ENCODE measurements at places on chromosomes 6 and 20.

GRCh38 chr6:137043710-137044365 is 927 bp downstream of the IL20RA start:
- DNase-seq = no peak

- DNase-seq = no peak
Measured at GRCh38 chr20:1888796-1889463, 6.3 kb upstream of the SIRPA start.

DNA sequence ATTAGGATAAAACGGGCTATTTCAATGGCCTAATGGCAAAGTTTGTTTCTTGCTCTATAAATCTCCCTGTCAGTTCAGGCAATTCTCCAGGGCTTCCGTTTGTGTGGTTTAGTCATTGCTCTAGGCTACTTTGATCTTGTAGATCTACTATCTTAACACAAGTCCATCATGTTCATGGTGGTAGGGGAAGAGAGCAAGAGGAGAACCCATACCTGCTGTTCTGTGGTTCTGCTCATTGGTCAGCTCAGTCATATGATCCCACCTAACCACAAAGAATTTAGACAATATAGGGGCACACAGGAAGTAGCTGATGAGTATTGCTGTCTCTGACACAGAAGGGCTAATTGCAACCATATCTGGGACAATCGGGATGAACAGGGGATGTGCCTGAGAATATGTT is 4.9 kb upstream of the DEK start:
- DNase-seq = no peak

GRCh38 chr6:146312608-146313007 is 231.0 kb upstream of the RAB32 start:
- DNase-seq = no peak

GRCh38 chr20:18811904-18812303 is 1.7 kb upstream of the SCP2D1 start:
- no peak for DNase-seq

DNA sequence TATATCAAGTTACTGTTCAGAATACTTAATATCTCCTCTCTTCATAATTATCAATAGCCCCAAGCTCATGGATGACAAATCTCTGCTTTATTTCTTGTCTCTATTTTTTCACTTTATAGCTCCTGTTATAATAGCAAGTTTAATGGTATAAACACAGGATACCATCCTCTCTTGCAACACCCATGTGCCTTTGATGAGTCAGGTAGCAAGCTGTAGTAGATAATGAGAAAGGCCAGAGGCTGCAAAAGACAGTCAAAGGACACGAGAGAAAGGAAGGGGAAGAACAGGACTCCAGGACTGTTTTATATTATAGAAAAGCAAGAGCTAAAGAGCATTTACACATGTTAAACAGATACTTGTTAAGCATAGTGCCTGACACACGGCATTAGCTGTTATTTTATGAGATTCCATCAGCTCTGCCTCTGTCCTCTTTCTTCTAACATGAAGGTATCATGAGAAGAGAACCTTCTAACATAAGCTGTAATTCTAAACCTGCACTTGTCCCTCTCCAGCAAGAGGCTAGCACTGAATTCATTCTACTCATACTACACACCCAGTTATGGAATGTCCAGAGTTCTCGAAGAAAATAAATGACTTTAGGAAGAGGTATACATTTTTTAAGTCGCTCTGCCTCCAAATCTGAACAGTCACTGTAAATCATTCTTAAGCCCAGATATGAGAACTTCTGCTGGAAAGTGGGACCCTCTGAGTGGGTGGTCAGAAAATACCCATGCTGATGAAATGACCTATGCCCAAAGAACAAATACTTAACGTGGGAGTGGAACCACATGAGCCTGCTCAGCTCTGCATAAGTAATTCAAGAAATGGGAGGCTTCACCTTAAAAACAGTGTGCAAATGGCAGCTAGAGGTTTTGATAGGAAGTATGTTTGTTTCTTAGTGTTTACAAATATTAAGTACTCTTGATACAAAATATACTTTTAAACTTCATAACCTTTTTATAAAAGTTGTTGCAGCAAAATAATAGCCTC is 45.0 kb downstream of the NT5E start:
- DNase-seq = no peak

- DNase-seq = no peak
Measured at GRCh38 chr6:161418463-161418945, 144.6 kb upstream of the AGPAT4 start.

- DNase-seq = no peak
Measured at GRCh38 chr20:14892782-14893181, 555.4 kb upstream of the FLRT3 start.

DNA sequence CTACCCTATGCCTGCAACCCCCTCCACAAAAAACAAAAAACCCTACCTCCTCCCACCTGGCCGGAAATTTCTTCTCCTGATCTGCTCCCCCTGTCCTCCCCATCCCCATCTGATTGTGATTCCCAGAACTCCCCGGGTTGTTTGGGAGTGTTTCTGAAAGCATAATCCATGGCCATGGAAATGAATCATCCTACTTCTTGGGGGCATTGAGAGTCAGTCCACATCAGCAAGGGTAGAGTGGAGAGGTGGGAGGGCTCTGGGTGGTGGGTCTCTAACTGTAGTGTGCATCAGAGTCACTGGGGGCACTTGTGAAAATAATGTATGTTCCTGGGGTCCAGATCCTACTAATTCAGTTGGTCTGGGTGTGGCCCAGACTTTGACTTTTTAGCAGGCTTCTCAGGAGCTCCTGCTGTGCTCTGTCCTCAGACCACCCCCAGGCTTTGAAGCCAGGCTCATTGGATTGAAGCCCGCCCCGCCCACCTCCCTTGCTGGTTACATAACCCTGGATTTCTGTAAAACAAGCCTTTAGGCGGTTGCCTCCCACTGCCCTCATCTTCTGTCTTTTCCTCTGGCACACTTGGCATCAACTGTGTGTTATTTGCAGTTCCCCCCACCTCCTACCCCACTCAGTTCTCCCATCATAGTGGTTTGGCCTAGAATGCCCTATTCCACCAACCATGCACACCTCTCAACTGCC is 10.5 kb downstream of the PIGT start:
- DNase-seq = no peak

DNA sequence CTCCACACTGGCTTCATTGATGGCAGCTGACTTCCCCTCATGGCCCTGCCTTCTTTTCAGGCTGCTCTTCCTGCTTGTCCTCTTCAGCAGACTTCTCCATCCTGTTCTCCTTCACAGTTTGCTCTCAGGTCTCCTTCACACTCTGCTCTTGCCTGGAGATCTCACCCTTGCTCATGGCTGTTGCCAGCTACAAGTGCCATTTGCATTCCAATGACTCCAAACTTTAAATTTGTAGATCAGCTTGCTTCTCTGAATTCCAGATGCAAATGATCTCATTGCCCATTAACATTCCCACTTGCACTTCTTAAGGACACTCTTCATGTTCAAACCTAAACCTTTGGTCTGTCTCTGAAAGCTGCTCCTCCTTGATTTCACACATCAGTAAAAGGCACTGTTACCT is 343.0 kb downstream of the QKI start:
- no peak for DNase-seq

DNA sequence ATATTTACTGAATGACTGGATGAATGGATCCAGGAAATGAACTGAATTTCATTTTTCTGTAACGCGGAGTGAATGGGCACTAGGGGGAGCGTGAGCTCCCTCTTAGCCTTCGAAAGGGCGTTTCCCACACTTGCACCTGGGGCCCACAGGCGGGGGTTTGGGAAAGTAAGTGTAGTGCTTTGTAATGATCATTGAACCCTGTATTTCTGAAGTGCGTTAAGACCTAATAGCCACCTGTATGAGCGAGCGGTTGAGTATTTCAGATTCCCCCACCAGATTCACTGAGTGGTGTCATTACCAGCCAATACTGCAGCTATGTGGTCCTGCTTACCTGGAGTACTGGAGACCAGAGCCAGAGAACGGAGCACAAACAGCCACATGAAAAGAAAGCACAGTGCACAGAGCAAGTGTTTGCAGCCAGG is 10.5 kb downstream of the SYTL3 start:
- DNase-seq = no peak

- no peak for DNase-seq
Measured at GRCh38 chr6:97697456-97697855, 414.4 kb upstream of the MMS22L start.

DNA sequence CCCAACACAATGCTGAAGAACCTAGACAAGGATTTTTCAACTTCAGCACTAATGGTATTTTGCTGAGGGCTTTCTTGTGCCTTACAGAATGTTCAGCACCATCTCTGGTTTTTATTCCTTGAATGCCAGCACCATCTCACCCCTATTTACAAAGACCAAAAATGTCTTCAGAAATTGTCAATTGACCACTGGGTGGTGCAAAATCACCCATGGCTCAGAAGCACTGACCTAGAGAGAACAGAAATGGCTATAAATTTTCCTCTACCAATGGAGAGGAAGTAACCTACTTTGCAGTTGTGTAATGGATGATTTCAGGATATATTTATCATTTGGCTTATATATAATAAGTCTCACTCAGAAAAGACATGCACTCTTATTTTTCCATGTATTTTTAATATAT is 431.0 kb upstream of the IRAK1BP1 start:
- DNase-seq = no peak

- DNase-seq = no peak
Measured at GRCh38 chr6:53961679-53962370, 149.4 kb upstream of the MLIP start.

DNA sequence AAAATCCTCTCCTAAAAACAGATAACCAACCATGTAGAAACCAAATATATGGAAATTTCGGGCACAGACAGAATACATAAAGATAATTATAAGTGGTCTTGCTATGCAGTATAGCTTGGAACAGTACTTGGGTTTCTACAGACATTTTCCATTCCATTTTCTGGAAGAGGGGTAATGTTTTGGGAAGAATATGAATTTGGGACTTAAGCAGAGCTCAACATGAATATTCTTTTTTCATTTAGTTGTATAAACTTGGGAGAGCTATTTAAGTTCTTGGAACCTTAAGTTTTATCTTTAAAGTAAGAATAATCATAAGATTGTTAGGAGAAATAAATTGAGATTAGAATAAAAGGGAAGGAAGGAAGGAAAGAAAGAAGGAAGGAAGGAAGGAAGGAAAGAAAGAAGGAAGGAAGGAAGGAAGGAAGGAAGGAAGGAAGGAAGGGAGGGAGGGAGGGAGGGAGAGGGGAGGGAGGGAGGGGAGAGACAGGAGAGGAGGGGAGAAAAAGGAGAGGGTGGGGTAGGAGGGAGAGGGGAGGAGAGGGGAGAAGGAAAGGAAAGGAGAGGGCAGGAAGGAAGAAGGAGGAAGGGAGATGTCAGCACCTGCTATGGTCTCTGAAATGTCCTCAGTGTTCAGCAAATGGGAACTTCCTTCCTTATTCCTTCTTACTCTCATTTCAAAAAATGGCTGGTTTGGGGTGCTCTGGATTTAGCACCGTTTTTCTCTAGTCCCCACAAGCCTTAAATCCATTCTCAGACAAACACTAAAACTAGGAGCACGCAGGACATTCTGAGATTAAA is 248.3 kb downstream of the LY86 start:
- no peak for DNase-seq

GRCh38 chr20:58950603-58951002 is 30.5 kb upstream of the NELFCD start:
- DNase-seq = no peak

DNA sequence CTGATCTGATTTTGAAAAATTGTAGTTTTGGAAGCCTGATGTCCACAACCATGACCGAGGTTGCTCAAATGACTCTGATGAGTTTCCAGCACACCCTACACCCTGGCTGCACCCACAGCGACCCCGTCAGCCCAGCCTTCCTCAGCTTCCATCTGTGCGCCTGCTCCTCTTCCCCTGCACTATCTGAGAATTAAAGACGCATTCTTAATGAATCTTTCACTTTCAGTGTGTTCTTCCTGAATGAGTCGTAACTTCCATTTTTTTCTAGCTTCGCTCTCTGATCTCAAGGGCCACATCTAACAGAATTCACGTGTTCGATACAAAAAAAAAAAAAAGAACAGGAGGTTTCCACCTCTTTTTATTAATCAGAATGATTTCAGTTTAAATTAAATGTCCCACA is 21.3 kb upstream of the RREB1 start:
- DNase-seq = no peak

GRCh38 chr6:17768881-17769280 is 62.2 kb upstream of the NUP153 start:
- DNase-seq = no peak

DNA sequence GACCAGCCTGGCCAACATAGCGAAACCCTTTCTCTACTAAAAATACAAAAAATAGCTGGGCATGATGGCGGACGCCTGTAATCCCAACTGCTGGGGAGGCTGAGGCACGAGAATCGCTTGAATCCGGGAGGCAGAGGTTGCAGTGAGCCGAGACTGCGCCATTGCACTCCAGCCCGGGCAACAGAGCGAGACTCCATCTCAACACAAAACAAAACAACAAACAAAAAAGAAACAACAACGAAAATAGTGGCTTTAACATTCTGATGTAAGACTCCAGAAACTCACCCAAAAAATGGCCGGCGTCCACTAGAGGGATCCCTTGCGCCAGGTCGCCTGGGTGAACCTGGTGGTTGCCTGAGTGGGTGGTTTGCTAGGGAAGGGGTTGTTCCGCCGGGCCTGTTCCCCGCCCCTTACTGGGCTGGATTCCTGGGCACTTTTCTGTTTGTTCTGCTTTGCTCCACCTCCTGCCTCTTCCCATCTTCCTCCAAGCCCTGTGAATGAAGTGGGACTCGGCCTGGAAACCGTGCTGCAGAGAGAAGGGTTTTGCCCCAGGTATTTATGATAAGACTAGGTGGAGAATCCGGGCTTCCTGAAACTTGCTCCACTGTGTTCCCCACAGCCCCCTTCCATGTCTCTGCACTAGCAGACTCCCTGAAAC is 1.5 kb downstream of the PABPC1L start:
- no peak for DNase-seq

DNA sequence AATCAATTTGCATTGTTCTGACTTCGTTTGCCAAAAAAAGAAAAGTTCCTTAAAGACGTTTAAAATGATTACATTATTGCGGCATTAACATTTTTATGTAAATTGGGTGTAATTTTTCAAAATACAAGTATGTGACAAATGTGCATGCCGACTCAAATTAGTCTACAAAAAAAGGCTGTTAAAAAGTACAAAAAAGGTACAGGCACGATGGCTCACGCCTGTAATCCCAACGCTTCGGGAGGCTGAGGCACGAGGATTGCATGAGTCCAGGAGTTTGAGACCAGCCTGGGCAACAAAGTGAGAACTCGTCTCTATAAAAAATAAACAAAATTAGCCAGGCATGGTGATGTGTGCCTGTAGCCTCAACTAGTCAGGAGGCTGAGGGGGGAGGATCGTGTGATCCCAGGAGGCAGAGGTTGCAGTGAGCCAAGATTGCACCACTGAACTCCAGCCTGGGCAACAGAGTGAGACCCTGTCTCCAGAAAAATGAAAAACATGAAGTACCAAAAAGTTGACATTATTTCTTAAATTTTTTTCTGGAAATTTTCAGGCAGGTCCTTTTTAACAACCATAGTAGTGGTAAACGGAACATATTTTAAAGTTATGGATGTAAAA is 90.2 kb downstream of the PTPN1 start:
- DNase-seq = no peak

DNA sequence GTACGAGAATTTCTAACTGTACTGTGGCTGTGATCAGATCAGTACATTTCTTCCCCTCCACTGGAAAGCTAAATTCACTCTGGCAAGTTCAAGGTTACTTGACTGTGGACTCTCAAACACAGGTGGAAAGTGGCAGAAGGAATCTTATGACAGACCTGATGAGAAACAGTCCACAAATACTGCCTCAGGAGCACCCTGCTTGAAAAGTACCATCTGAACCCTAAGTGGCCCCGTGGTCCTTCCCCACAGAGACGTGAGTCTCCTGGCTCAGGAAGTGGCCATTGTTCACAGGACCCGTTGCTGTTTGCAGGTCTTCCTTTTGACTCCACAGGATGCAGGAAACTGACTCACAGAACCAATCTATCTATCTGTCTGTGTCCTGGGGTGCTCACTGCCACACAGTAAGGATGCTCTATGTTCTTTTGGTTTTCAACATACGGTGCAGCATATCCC is 47.5 kb upstream of the NHSL1 start:
- DNase-seq = no peak
